ENCODE measurements at places on chromosomes 13 and 19.

DNA sequence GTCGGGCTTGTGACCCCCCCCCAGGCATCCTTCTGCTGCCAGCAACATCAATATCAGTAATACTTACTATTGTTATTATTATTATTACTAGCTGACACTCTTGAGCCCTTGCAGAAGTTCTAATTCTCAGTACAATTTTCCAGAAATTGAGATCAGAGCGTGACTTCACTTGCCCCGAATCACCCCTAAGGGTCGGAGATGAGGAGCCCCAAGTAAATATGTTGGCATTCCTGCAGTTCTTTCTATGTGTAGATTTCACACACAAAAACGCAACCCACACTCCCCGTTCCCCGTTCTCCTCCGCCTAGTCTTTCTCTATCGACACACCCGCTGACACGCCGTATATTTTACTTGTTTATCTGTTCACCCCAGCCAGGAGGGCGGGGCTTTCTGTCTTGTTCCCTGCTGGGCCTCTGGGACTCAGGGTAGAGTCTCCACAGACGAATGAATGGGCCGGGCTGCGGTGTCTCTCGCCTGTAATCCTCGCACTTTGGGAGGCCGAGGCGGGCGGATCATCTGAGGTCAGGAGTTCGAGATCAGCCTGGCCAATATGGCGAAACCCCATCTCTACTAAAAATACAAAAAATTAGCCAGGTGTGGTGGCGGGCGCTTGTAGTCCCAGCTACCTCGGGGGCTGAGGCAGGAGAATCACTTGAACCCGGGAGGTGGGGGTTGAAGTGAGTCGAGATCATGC, 14.7 kb downstream of the TLE5 start:
- DNase-seq, result peak; percentile 87

DNA sequence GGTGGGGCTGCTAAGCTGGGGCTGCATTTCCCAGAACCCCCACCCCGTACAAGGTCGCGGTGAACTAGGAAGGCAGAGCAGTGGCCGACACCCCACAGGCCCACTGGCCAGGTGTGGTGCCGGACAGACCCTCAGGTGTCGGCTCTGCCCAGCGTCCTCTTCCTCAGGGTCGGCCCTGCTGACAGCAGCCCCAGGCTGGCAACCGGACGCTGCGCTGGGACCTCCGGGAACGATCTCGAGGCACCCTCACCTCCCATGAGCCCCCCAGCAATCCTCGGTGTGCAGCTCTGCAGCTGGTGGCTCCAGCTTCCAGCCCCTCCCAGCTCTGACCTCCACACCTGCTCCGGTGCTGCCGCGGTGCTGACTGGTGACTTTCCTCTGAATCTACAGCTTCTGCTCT, 142.9 kb upstream of the SPACA7 start:
- no peak for DNase-seq

DNA sequence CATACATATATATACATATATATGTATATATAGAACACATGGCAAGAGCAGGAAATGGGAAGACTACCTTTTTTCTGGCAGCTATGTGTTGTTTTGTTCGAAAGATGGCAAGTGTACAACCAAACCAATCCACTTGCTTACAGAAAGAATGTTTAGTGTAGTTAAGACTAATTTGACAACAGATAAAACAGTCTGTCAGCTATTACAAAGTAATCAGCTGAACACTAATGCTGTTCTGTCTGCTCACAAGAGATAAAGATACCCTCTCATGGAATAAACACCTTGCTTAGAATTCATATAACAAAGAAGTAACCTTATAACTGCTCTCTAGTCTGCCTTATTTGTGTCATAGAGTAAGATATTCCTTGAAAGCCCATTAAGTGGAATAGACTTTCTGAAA, 858 bp upstream of the KCNRG start:
- DNase-seq, result no peak

DNA sequence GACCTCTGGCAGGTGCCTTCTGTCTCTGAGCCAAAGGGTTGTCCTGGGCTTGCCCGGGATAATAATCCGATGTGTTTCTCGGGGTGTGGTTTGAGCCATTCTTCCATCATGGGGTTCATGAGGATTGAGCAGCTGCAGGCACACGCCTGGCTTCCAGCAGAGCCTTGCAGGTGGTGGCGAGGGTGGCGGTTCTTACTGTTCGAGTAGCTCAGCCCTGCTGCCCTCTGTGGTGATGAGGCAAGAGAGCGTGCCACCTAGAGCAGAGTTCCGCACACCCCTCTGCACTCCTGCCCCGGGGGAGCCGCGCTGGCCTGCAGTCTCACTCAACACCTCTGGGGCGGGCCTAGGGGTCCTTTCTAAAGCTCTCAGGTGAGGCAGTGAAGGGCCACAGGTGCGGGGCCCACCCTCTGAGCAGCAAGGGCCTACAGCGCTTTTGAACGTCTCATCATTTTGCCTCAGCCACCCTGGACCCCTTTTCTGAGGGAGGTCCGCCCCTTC, 3.8 kb downstream of the SCN1B start:
- no peak for DNase-seq

GRCh38 chr13:80010286-80010831, 330.6 kb downstream of the SPRY2 start:
- peak; percentile 27 for DNase-seq

GRCh38 chr19:45098521-45099466, 5.8 kb downstream of the PPP1R37 start:
- no peak for DNase-seq

GRCh38 chr13:84362777-84363176, 480.5 kb upstream of the SLITRK1 start:
- no peak for DNase-seq

- peak; percentile 61 for DNase-seq
Observed at GRCh38 chr19:3343619-3344502, 22.5 kb upstream of the NFIC start.

DNA sequence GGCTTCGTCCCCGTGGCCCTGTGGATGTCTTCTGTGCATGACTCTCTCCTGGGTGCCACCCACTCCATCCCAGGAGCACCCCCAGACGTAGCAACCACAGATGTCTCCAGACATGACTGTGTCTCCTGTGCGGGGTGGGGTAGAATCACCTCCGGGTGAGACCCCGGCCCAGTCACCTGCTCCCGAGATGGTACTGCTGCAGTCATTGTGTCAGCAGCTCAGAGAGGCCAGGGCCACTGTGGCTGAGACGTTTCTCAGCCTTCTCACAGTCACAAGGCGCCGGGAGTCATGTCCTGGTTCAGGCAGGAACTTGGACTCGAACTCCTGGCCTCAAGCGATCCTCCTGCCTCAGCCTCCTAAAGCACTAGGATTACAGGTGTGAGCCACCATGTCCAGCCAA, 16.6 kb downstream of the NCLN start:
- no peak for DNase-seq

GRCh38 chr13:108816375-108816774, 187.0 kb downstream of the MYO16 start:
- no peak for DNase-seq

GRCh38 chr13:19791953-19792537, 9.3 kb upstream of the PSPC1 start:
- DNase-seq, result no peak

GRCh38 chr19:33324628-33325027, 22.3 kb upstream of the CEBPA start:
- DNase-seq, result no peak

- DNase-seq, result no peak
Observed at GRCh38 chr13:113930671-113931637, 42.9 kb downstream of the C13orf46 start.

All from DMS53 (cell line).